ENCODE measurements at places on chromosomes 16 and 17.

DNA sequence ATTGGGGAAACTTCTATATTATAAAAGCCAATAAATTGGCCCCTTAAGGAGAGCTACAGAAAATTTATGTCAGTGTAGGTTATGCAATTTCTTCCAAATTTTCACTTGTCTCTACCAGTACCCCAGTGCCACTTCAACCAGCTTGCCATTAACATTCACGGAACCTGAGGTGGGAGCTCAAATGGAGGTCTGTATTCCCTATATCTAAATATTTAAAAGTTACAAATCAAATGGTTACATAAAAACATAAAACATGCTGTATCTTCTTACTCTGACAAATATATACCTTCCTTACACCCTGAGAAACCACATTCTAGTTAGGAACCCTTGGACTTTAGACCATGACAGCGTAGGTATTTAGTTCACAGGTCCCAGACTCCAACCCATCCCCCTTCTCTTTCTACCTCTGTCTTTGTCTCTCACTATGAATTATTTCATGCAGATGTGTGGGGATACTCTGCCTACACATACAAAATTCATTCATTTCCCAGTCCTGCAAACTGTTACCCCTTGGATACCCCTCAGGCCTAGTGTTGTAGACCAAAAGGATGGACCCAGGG lies 127.8 kb upstream of the PMFBP1 start:
- no peak for DNase-seq

- peak; percentile 67 for DNase-seq
Observed at GRCh38 chr17:41976142-41976768, 9.7 kb downstream of the CNP start.

DNA sequence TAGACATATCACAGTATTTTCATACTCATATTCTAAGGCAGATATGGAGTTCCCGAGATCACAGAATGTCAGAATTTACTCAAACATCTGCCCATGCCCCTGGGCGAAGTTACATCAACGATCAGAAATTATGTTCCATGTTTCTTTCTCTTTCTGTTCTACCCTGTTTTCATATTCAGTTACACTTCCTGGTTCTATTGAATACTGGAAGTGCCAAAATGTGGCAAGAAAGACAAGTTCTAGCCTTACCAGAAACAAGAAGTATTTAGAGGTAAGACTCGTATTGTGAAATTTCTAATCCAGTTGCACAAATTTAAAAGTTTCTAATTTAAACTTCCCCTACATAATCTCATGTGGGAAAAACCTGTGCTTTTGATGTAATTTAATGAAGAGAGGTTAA lies 36.1 kb downstream of the KCNJ2 start:
- no peak for DNase-seq

GRCh38 chr16:24990803-24991202 lies 24.4 kb downstream of the ARHGAP17 start:
- no peak for DNase-seq

DNA sequence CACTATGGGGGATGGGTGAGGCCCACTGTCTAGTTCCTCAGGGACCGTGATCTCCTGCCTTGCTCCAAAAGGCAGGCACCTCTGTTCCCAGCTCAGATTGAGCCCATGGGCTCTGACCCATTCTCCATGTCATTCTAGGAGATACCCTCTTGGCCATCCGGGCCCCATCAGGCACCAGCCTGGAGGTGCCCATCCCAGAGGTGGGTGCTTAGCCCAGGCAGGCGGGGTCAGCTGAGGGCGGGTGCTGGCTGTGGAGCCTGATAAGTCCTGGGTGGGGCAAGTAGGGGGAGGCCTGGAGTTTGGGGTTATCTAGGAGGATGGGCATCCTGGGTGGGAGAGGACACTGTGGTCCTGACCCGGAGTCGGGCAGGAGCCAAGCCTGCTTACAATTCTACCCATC lies 2.3 kb downstream of the E2F4 start:
- no peak for DNase-seq

- DNase-seq = no peak
Observed at GRCh38 chr17:56679115-56679776, 85.7 kb downstream of the NOG start.

GRCh38 chr17:14641117-14641516 lies 340.2 kb downstream of the HS3ST3B1 start:
- no peak for DNase-seq

DNA sequence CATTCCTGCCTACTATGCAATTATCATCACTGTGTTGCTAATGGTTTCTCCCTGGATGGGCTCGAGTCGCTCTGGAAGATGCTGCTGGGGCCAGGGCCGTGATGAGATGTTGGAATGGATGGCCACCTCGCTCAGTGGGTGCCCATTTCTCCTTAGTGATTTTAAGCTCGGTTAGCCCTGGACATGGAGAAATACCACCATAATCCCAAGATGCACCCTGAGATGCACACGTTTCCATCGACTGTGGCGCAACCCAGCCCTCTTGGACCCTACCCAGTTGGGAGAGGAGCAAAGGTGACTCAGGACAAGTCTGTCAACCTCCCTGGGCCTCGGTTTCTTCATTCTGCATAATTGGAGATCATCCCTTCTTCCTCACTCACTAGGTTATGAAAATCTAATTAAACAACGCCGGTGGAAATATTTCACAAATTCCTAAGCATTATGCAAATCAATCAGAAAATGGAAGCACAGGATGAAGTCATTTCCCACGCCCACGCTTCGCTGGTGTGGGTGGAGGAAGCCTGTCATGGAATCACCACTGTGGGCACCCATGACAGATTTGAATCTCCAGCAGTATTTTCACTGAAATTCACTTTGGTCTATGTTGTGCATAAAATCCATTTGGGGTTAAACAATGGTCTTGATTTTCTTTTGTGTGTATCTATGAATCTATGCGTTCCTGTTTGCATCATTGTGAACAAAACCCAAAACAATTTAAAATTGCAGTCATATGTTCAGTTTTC lies 195.2 kb downstream of the AXIN2 start:
- no peak for DNase-seq

- DNase-seq = no peak
Observed at GRCh38 chr16:48446534-48446920, 61.3 kb upstream of the SIAH1 start.

GRCh38 chr16:13098536-13098935 lies 197.1 kb downstream of the SHISA9 start:
- no peak for DNase-seq

DNA sequence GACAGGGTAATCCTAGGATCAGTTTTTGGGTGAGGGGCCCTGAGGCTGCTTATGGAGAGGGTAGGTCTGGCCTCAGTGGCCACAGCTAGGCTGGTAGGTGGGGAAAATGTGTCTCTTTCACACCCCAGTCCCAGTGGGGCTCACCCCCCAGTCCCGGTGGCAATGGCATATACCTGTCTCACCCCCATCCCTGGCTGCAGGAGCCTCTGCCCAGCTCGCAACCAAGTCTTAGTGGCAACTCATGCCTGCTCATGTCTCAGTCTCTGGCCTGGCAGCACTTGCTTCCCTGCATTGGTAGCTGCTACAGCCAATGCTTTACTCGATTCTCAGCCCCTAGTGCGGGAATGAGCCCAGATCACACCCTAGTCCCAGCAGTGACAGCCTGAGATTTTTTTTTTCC lies 221.5 kb downstream of the BCAS3 start:
- DNase-seq = no peak

DNA sequence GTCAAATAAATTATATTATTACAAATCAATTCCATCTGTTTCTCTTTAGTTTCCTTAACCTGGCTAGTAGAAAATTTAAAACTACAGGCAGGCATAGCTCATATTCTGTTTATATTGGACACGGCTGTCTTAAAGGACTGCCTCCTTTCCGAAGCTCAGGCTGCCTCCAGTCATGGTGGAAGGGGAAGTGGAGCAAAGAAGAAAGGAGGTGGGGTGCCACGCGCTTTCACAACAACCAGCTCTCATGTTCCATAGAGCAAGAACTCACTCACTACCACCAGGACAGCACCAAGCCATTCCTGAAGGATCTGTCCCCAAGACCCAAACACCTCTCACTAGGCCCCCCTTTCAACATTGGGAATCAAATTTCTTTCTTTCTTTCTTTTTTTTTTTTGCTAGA lies 149.3 kb upstream of the KCNJ18 start:
- DNase-seq = no peak

GRCh38 chr16:21626659-21627277 lies 25.6 kb downstream of the IGSF6 start:
- no peak for DNase-seq

- no peak for DNase-seq
Observed at GRCh38 chr17:68182011-68182306, 65.9 kb upstream of the AMZ2 start.

- DNase-seq = no peak
Observed at GRCh38 chr16:54921206-54921824, 9.3 kb upstream of the IRX5 start.

- no peak for DNase-seq
Observed at GRCh38 chr16:70496513-70496912, 26.8 kb downstream of the COG4 start.

DNA sequence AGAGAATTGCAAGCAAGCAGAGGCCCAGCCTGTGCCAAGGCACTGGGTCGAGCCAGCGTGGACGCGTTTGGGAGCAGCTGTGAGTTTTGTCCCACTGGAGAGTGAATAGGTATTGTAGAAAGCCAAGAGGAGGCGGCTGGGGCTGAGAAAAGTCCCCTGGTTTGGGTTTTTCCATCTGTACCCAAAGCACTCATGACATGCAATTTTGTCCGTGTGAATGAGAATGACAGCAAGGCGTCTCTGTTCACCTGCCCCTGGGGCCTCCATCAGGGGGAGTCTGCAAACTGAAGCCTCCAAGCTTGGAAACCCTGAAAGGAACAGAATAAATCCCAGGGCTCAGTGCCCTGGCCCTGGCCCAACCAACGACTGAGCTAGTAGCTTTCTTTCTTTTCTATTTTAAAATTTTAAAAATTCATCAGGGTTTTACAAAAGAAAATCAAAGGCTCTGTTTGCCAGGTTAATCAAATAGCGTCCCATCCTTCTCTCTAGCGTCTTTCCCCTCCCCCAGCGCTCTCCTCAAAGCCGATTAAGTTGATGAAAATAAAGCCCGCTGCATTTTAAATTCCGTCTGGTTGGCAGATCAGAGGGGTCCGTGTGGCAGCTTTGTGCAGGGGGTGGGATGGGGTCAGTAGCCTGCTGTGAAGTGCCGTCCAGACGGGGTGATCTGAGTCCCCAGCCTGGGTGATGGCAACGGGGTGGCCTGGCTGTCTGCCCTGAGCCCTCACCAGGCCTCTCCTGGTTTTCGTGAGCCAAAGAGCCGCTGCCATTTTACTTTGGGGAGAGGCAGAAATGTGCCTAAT lies 171.0 kb downstream of the KATNIP start:
- DNase-seq = no peak

GRCh38 chr17:2656283-2656682 lies 55.3 kb downstream of the CLUH start:
- DNase-seq = no peak

DNA sequence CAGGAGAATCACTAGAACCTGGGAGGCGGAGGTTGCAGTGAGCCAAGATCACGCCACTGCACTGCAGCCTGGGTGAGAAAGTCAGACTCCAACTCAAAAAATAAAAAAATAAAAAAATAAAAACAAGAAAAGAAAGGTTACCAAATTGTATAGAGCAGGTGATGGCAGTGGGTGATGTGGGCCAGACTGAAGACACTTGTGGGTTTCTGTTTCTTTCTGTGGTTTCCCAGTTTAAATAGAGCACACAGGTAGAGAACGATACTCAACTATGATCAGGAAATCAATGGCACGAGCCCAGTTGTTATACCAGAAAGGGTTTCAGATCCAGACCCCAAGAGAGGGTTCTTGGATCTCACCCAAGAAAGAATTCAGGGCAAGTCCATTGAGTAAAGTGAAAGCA lies 32.6 kb downstream of the NUBP1 start:
- DNase-seq = no peak

DNA sequence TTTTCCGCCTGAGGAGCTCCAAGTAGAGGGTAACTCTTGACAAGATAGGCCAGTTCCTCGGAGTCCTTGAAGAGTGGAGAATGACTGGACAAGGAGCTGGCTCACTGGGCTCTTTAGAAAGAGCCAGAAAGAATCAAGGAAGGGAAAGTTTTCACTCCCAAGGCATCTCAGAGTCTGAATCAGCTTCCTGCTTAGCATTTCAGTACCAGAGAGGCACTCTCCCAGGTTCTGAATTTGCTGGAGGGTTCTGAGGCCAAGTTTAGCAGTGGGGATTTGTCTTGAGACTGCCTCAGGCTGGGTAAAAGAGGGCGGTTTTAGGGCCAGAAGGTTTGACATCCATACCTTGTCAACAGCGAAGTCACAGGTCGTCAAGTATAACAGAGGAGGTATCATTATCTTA lies 25.5 kb downstream of the GP2 start:
- no peak for DNase-seq

DNA sequence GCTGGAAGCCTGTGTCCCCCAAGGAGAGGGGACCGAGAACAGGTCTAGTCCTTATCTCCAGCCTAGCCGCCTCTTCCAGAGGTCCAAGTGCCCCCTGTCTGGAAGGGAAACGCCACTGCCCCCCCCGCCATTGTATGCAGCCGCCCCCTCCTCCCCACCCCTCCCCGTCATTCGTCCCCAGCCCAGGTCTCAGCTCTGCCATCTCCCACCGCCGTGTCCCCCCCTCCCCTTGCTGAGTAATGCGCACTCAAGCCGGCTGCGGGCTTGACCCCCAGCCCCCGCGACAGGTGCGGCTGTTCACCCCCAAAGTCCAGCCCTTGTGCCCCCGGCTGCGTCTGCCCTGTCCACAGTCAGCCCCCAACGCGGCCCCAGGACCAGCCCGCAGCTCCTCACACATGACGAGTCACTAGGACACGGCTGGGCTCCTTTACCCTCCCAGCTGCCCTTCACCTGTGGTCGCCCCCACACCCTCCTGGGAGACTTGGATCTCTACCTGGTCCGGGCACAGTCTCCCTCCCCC lies 622 bp downstream of the GPRC5B start:
- DNase-seq = no peak

DNA sequence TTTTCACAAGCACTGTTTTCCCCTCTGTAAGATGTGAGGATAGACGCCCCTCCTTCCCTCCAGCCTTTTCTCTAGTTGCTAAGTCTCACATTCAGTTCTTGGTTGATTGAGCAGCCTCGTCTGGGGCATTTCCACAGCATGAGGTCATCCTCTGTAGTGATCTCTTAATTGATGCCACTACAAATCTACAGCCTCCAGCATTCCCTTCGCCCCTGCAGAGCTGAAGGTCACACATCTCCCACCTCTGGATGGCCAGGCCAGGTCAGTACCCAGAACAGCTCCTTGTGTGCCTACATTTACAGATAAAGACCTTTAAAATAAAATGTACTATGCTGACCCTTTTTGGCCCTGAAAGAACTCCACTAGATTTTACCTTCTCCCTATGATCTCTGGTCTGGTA lies 32.5 kb upstream of the CDH11 start:
- no peak for DNase-seq

GRCh38 chr16:66240631-66241395 lies 125.7 kb upstream of the CDH5 start:
- no peak for DNase-seq

DNA sequence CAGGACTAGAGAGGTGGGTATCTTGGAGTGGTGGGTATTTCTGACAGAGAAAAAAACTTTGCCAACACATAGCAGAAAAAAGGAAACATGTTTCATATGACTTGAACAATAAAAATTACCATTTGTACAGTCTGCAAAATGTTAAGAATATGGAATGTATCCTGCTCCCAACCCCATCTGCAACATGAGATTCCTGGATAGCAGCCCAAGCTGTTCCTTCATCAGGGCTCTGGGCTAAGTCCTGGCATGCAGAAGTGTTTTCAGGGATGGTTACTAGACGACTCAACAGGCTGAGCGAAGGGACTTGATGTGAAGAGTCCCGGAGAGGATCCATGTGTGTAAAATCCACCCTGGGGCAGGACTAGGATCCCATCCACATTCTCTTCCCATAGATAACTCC lies 121.0 kb upstream of the IRX3 start:
- DNase-seq = no peak

GRCh38 chr17:65537845-65538674 lies 23.4 kb downstream of the AXIN2 start:
- no peak for DNase-seq

GRCh38 chr17:40538019-40538935 lies 27.0 kb downstream of the CCR7 start:
- no peak for DNase-seq

Data from GM12891 (cell line).